Mesendoderm (in vitro differentiated cells): ENCODE measurements at places on chromosomes 12 and 14.
A peak's percentile ranks its signal among the peaks of the same experiment; 100 is the strongest.

DNA sequence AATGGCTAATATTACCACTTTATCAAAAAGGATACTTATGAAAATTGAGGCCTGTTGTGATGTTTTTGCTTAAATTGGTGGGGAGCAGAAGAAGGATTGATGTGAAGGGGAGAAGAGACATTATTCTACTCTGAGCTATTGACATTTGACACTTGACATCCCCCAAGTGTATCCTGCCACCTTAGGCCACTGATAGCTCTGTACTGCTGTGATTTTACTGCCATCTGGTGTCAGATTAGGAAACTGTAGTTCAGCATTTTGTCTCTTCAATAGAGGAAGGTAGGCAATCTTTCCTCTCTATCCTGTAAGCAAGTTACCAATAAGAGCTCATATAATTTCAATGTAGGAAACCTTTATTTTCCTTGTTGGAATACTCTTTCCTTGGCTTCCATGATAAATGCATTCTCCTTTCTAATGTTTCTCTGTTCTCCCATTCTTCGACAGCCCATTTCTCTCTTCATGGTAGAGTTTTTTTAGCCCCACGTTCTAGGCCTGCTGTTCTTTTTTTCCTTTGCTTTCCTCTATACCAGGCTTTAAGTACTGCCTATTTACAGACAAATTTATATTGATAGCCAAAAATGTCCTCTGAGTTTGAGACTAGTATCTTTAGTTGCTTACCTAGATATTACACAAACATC is 46.3 kb downstream of the PPHLN1 start:
- peak; percentile 83 for DNase-seq
- no peaks in the 10 kb centered on the region for H3K4me1 ChIP-seq
- no peak overlapping the region for H3K4me3 ChIP-seq
- H3K36me3 ChIP-seq, result no peaks in the 10 kb centered on the region
- H3K27ac ChIP-seq, result no peak overlapping the region

DNA sequence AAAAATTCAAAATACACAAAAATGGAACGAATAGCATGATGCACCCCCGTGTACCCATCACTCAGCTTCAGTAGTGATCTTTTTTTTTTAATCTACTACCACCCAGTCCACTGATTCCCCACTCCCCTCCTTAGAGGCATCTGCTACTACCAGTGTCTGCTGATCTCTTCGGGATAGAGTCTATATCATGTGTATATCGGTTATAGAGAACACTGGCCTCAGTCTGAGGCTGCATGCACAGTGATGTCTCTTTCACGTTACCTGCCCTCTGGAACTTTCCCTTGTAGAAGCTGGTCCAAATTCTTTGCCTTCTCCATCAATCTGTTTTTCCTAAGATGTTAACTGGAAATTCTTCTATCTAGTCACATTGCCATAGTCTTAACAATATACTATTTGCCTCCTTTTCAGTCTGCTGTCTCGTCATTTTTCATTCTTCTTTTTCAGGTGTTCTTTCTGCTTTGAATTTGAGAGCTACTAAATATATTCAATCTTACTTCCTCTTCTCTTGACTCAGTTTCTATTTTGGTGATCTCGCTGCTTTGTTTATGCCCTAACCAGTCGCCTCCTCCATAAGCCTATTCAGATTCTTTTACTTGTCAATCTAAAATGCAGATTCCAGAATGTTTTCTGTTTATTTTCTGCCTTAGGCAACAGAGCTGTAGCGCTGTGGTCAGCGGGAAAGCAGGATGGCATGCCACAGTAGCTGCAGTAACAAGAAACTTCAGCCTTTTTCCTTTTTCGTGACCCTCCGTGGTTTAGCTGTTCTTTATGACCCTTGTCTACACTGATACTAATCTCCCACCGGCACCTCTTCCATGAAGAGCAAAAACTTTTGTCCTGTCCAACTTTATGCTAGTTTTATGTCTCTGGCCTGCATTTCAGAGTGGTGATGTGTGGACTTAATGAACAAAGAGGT is 67.0 kb downstream of the FBXW8 start:
- peak; percentile 43 for DNase-seq
- no peaks in the 10 kb centered on the region for H3K4me1 ChIP-seq
- no peaks in the 10 kb centered on the region for H3K27me3 ChIP-seq
- H3K36me3 ChIP-seq, result peaks cover 2% of the 10 kb centered on the region

GRCh38 chr12:52200781-52201450 is 9.1 kb upstream of the KRT80 start:
- peaks cover 4% of the 10 kb centered on the region for H3K4me1 ChIP-seq
- H3K27ac ChIP-seq, result no peak overlapping the region
- DNase-seq, result no peak

DNA sequence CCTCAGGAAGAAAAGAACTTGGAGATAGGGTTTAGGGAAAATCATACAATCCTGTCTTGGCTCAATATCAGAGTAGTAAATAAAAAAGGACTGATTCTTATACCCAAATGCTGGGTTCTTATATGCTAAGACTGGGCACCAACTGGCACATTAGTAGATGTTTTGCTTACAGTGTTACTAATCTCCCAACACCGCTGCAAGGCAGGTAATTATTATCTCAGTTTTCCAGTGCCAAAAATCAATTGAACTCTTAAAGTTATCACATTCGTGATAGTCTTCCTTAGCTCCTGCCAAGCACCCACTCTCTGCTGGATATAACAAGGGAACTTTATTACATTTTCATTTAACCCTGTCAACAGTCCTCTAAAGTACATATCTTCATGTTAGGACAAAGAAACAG is 25.0 kb upstream of the HIGD1C start:
- peaks cover 4% of the 10 kb centered on the region for H3K4me1 ChIP-seq
- H3K27me3 ChIP-seq, result no peaks in the 10 kb centered on the region
- H3K4me3 ChIP-seq, result no peak overlapping the region
- H3K27ac ChIP-seq, result no peak overlapping the region
- DNase-seq, result no peak
- H3K36me3 ChIP-seq, result no peaks in the 10 kb centered on the region

GRCh38 chr14:99573000-99573330 is 31.0 kb downstream of the CCDC85C start:
- no peak overlapping the region for H3K27ac ChIP-seq
- no peaks in the 10 kb centered on the region for H3K36me3 ChIP-seq
- no peak for DNase-seq
- peaks cover 57% of the 10 kb centered on the region for H3K4me1 ChIP-seq
- H3K4me3 ChIP-seq, result no peak overlapping the region
- H3K27me3 ChIP-seq, result no peaks in the 10 kb centered on the region

DNA sequence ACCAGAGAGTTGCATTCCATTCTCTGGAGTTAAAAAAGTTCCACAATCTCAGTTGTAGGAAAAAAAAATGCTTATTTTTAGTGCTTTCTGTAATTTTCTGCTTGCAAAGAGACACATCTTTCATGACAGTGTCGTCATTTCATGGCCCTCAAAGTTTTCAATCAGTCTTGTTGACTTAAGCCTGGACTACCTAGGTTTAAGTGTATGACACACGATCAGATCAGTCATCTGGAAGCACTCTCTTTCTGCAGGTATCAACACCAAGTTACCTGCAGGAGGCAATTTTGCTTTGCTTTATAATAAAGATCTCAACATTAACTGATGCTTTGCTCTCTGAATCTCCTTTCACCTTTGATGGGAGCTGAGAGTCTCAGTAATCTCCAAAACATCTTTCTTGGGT is 251.6 kb downstream of the BCAT1 start:
- no peaks in the 10 kb centered on the region for H3K36me3 ChIP-seq
- no peak overlapping the region for H3K27ac ChIP-seq
- H3K4me3 ChIP-seq, result no peak overlapping the region
- no peaks in the 10 kb centered on the region for H3K4me1 ChIP-seq
- H3K27me3 ChIP-seq, result no peaks in the 10 kb centered on the region

DNA sequence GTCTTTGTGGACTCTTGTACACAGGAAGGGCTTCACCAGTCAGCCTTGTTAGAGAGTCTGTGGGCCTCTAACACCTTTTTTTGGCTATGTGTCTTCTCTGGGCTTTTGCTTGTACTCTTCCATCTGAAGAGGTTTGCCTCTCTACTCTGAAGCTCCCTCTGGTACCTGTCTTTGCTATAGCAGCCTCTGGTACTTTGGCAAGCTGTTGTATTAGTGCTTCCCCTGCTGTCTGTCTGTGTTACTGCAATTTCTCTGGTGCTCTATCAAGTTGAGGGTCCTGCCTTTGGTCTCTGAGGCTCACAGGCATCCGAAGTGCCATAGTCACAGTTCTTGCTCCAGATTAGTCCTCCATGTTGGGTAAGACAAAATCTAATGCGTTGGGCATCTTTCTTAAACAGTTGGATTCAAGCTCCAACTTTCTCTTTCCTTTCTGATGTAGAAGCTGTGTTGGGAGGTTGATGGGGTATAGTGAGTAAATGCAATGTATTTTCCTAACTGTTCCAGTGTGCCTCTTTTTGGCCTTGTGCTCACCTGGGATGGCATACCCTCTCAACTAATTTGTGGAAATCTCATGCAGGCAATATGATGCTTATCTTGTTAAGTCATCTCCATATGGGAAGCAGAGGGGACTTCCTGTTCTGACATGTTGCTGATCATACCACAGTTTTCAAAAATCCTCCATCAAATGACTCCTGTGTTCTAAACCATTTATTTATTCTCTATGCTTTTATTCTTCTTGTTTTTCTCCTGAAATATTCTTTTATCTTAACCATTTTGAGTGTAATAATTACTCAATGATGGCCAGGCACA is 88.8 kb downstream of the ATF7IP start:
- H3K4me1 ChIP-seq, result no peaks in the 10 kb centered on the region
- H3K4me3 ChIP-seq, result no peak overlapping the region
- H3K27me3 ChIP-seq, result no peaks in the 10 kb centered on the region
- DNase-seq, result peak; percentile 96
- no peaks in the 10 kb centered on the region for H3K36me3 ChIP-seq

- H3K4me3 ChIP-seq, result no peak overlapping the region
- no peak overlapping the region for H3K27ac ChIP-seq
- no peak for DNase-seq
- no peaks in the 10 kb centered on the region for H3K36me3 ChIP-seq
Observed at GRCh38 chr14:92577321-92577742, 63.8 kb downstream of the RIN3 start.

GRCh38 chr12:40156021-40156764 is 50.3 kb upstream of the SLC2A13 start:
- no peaks in the 10 kb centered on the region for H3K4me1 ChIP-seq
- no peak for DNase-seq
- no peak overlapping the region for H3K4me3 ChIP-seq
- H3K27me3 ChIP-seq, result no peaks in the 10 kb centered on the region
- H3K27ac ChIP-seq, result no peak overlapping the region

DNA sequence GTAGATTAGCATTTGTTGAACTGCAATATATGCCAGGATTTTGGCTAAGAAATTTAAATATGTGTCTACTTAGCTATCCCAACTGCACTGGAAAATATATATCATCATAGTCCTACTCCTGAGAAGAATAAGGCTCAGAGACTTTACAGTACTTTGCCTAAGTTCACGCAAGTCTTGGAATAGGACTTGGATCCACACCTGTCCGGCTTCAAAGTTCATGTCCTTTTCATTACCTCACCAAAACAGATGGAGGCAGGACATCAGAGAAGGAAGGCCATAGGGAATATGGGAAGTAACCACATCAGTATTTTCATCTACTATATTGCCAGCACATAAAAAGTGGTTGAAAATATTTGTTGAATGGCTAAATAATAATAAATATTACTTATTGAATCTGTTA is 358.5 kb downstream of the PRKD1 start:
- H3K36me3 ChIP-seq, result no peaks in the 10 kb centered on the region
- no peak overlapping the region for H3K27ac ChIP-seq
- no peak overlapping the region for H3K4me3 ChIP-seq
- no peaks in the 10 kb centered on the region for H3K4me1 ChIP-seq
- DNase-seq, result no peak
- H3K27me3 ChIP-seq, result no peaks in the 10 kb centered on the region

DNA sequence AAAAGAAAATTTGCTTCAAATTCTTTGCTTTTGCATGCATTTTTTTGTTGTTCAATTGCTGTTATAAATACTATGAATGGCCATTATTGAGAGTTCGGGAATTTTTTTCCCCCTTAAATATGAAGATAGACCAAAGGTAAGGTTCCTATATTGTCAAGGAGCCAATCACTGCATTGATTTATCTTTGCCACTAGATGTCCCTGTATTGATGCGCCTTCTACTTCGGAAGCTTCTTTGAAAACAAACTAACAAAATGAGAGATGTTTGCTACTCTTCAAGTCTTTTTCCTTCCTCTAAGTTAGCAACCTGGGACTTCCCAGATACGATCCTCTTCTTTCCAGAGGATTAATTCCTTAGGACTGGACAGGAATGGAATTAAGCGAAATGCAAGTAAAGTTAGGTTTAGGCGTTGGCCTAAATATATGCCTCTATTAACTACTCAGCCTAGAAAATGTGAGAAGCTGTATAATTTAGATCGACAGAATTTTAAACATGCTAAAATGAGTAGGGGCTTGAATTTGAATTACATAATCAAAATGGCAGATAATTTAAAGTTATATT is 318.1 kb downstream of the AEBP2 start:
- no peaks in the 10 kb centered on the region for H3K4me1 ChIP-seq
- no peak overlapping the region for H3K4me3 ChIP-seq
- H3K36me3 ChIP-seq, result no peaks in the 10 kb centered on the region
- DNase-seq, result peak; percentile 45
- H3K27me3 ChIP-seq, result no peaks in the 10 kb centered on the region
- H3K27ac ChIP-seq, result no peak overlapping the region
